PC-3 (cell line): ENCODE measurements at places on chromosomes 1 and 21. TPM values are rescaled to one million over a fixed set of nuclear protein-coding genes. Genes with fewer than 3 reads are reported as not detected.

The OR2M7 gene
- not detected in 2 replicates for total RNA-seq

The C1orf87 gene
- total RNA-seq, result not detected in 2 replicates

The SNX7 gene
- total RNA-seq, result 36.5 and 43.3 TPM in 2 replicates

DNA sequence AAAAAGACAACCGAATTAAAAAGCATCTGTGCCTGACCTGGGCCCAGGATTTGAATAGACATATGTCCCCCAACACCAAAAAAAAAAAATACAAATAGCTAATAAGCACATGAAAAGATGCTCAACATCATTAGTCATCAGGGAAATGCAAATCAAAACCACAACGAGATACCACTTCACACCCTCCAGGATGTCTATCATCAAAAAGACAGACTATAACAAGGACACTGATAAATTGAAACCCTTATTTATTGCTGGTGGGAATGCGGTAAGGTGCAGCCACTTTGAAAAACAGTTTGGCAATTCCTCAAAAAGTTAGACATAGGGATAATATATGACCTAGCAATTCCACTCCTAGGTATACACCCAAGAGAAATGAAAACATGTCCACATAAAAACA is 72.3 kb upstream of the CAMK1G start:
- H3K36me3 ChIP-seq, result no peaks in the 10 kb centered on the region
- DNase-seq, result no peak
- no peak overlapping the region for H3K27ac ChIP-seq

GRCh38 chr1:90550626-90551406 is 166.3 kb downstream of the BARHL2 start:
- no peaks in the 10 kb centered on the region for H3K4me1 ChIP-seq

GRCh38 chr1:25246600-25247023 is 642 bp downstream of the RSRP1 start:
- H3K36me3 ChIP-seq, result peaks cover 44% of the 10 kb centered on the region
- peak overlapping the region; percentile 99 for H3K4me3 ChIP-seq
- peak overlapping the region; percentile 76 for H3K27ac ChIP-seq
- no peak for DNase-seq

DNA sequence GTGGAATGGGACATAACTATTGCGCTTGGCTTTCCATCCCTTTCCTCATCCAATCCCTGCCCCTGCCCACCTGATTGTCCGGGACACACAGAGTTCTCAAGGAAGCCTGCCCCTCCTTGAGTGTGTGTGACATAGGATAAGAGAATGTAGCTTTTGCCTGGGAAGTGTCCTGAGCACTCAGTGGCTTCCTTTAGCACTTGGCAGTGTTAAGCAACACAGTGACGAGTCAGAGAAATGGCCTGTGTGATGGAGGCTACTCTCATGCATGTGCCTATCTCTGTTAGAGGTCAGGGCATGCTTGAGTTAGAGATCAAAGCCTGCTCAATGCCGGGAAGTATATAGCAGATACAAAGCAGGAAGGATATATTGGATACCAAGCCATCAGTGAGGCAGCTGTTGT is 289.5 kb downstream of the SIPA1L2 start:
- H3K27ac ChIP-seq, result no peak overlapping the region
- DNase-seq, result peak; percentile 22
- no peaks in the 10 kb centered on the region for H3K27me3 ChIP-seq
- 0 out of 2 replicates have a peak, but pooled peaks cover 3% of the 10 kb centered on the region for H3K4me1 ChIP-seq

DNA sequence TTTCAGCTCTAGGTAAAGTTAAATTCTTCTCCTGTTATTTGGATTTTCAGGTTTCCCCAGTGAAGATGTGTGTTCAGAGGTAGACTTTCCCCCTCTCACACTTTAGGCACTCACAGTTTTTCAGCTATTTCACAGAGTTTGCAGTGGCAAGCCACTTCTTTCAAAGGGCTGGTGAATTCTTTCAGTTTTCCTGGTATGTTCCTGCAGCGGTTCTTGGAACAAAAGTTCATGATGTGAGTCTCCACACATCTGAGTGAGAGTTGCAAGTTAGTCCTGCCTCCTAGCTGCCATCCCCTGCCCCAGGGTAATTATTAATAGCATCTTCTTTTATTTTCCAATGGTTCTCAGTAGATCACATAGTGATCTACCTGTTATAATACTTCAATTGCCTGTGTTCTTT is 27.3 kb upstream of the CD84 start:
- no peak overlapping the region for H3K27ac ChIP-seq
- no peak for DNase-seq
- peaks cover 41% of the 10 kb centered on the region for H3K27me3 ChIP-seq
- H3K4me1 ChIP-seq, result no peaks in the 10 kb centered on the region

DNA sequence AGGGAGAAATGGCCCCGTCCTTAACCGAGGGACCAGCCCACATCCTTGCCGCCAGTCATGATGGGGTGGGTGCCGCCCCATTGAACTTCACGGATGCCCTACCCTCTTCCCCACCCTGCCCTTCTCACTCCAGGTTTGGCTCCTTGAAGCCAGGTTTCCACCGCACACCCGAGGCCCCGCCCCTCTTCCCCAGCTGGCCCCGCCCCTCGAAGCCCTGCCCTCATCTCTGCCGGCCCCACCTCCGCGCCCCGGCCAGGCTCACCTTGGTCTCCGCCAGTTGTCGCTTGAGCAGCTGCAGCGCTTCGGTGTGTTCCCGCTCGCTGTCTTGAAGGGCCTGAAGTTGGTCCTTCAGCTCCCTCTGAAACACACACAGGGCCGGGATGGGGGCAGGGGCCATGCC is 16.6 kb downstream of the TRIM62 start:
- H3K36me3 ChIP-seq, result no peaks in the 10 kb centered on the region
- H3K4me3 ChIP-seq, result no peak overlapping the region
- DNase-seq, result no peak
- H3K4me1 ChIP-seq, result no peaks in the 10 kb centered on the region
- H3K27me3 ChIP-seq, result no peaks in the 10 kb centered on the region

DNA sequence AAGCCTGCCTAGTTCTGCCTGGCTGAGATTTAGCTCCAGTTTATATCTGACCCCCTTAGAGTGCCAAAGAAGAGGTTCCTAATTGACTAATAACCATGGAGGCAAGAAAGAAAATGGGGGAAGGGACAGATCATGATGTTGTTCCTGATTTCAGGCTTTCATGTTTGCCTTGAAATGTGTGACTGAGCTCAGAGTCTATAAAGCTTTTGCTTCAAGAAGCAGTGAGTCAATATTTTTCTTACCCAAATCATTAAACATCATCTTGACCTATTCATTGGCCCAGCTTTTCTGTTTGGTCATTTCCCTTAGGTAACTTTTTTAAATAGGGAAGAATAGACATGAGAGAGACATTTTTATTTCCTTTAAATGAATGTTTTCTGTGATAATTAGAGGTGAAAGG is 55.9 kb downstream of the HHAT start:
- H3K27ac ChIP-seq, result no peak overlapping the region
- peak; percentile 56 for DNase-seq
- no peak overlapping the region for H3K4me3 ChIP-seq
- peaks cover 15% of the 10 kb centered on the region for H3K4me1 ChIP-seq
- H3K27me3 ChIP-seq, result no peaks in the 10 kb centered on the region

DNA sequence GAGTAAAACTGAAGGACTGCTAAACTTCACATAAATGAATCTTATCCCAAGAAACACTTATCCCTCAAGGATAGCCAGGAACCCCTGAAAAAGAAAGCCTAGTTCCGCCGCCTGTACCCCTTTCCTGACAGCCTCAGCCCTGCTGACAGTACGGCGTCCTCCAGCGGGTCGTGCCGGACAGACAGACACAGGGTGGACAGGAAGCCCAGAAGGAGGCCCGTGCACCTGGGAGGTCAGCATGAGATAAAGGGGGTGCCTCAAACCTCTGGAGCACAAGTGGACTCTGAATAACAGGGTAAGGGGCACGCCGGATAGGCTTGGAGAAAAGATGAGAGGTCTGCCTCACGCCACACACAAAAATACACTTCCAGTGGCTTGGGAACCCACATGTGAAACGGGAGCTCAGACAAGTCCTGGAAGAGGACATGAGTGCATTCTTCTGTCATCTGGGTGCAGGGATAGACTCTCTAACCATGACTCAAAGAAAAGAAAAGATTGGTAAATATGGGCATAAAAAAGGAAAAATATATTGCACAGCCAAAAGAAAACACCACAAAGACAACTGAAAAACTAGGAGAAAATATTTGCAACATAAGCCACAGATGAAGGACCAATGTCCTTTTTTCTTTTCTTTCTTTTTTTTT is 17.3 kb upstream of the ADARB1 start:
- no peak overlapping the region for H3K4me3 ChIP-seq
- H3K27me3 ChIP-seq, result no peaks in the 10 kb centered on the region
- H3K27ac ChIP-seq, result no peak overlapping the region
- no peaks in the 10 kb centered on the region for H3K4me1 ChIP-seq
- no peaks in the 10 kb centered on the region for H3K36me3 ChIP-seq
